ENCODE measurements at places on chromosomes 6 and 20.

GRCh38 chr6:165847407-165848085, 184.5 kb upstream of the PDE10A start:
- no peak for DNase-seq

- DNase-seq: no peak
Measured at GRCh38 chr20:58058421-58059259, 169.8 kb downstream of the ANKRD60 start.

- DNase-seq: no peak
Measured at GRCh38 chr6:97864366-97864765, 581.4 kb upstream of the MMS22L start.

DNA sequence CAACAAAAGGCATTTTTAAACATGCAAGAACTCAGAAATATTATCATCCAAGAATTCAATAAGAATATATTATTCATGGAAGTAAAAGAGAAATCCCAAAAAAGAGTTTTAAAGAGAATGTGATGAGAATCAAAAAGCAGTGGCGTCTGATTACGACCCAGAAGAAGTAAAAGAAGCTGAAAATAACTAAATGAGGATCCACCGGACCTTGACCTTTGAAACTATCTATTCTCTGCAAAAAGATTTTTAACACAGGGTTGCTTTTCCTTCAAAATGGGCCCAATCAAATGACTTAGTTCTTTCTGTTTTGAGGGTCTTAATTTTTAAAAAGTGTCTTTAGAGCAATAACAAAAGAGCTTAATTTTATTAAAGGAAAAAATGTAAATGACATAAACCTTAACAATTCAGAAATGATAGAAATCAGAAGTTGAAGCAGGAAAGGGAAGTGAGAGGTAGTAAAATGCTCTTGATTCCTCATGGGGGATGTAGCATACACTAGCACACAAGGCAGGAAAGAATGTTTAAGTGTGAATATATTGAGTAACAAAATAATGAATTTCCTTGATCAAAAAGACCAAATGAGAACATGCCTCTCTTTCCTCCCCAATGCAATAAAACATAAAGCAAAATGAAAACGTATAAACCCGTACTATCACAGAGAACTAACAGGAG, 223.1 kb upstream of the PRDM1 start:
- no peak for DNase-seq

DNA sequence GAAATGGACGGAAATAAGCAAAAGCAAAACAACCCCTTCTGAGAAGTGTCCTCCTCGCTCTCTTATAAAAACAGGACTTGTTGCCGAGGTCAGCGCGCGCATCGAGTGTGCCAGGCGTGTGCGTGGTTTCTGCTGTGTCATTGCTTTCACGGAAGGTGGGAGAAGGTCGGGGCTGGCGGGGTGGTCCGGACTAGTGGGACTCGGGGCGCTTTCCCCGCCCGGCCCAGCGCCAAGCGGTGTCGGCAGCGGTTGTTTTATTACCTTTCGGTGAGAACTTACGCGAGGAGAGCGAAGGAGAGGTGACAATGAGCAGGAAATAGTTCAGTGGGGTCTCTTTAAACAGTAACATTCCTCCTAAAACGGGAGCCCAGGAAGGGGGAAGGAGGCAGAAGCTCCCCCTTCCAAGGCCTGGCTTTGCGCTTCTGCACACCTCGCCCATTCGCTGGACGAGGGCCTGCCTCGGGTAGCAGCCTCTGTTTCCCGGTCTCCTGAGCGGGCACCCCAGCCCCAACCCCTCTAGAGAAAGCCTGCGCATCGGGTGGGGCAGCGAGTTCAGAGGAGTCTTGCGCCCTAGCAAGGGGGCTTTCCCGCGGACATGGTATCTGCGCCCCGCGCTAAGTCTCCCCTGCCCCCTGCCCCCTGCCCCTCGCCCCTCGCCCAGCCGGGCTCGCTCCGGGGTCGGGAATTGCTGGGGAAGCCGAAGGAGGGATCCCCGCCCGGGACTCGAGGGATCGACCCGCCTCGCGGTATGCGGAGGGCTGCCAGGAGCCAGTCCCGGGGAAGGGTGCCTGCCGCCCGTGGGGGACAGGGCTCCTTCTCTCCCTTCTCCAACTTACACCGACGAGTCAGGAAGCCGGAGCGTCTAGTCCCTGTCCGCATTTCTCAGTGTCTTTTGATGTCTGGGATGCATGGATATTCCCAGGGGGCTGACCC, 1.2 kb upstream of the TBXT start:
- DNase-seq: no peak

DNA sequence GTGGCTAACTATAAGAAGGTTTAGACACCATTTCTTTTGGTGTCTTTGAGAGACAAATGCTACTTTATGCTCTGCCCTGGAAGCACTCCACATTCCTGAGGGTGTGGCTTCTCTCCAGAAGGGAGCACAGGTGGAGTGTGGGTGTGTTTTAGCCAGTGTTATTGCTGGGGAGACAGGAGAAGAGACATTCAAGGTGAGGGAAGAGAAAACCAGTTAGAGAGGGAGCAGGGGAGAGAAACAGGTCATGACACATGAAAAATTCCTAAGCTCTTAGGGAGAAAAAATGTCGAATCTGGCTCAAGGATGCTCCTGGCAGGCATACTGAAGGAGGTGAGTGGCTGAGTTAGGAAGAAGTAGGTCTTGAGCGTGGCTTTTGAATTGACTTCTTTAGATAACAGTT, 292.8 kb downstream of the CLIC5 start:
- DNase-seq: no peak

DNA sequence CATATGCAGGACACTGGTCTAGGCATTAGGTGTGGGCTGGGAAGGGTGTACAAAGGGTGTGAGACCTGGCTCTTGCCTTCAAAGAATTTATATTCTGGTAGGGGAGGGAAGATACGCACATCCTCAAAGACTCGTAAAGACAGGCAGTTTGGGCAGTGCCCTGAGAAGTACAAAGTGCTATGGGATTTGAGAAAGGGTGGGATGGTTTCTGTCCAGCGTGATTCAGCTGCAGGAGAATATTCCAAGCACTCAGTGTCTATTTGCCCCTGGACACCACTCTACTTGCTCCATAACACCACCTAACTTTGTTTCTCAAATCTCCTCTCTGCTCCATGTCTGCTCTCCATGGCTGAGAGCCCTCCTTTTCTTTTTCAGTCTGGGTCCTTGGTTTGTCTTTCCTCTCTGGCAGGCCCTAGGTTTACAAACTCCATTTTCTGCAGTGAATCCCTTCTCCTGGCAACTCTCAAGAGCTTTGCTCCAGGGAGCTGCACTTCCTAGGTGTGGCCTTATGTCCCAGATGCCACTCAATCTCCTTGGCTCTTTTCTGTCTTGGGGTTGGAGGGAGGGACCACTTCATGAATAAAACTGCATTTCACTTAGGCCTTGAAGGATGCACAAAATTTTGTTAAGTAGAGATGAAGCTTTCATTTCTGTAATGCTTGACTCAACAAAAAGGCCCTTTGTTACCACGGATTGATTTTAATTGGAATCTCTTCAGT, 310.4 kb downstream of the CLIC5 start:
- no peak for DNase-seq

- no peak for DNase-seq
Measured at GRCh38 chr6:90365002-90365401, 68.4 kb upstream of the BACH2 start.
